ENCODE measurements at places on chromosomes 13 and 19. TPM values are rescaled to one million over a fixed set of nuclear protein-coding genes. Genes with fewer than 3 reads are reported as not detected.

The SPRY2 gene
- 48.6 TPM for total RNA-seq

The VSTM1 gene
- total RNA-seq: not detected

DNA sequence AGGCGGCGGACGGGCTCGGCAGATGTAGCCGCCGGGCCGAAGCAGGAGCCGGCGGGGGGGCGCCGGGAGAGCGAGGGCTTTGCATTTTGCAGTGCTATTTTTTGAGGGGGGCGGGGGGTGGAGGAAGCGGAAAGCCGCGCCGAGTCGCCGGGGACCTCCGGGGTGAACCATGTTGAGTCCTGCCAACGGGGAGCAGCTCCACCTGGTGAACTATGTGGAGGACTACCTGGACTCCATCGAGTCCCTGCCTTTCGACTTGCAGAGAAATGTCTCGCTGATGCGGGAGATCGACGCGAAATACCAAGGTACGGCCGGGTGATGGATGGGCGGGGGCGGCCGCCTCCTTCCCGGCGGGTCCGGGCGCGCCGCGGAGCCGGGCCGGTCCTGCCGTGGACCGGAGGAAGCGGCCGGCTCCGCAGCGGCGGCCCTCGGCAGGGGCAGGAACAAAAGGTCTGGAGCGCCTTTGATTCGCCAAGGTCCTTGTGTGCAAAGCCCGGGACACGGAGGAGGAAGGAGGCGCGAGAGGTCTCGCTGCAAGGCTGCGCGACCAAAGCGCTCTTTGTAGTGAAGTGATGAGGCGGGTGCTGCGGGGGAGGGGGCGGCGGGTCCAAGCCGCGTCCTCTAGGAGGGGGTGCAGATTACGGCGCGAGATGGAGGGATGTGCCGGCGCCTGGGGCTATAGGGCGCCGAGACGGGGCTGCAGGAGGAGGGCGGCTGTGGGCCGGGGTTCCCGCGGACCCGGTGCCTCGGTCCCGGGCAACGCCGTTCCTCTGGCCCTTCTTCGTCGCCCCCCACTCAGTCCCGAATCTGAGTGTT is 689 bp downstream of the ING1 start:
- H3K4me1 ChIP-seq: peaks cover 3% of the 10 kb centered on the region
- peak overlapping the region; percentile 92 for H3K4me3 ChIP-seq
- no peaks in the 10 kb centered on the region for H3K36me3 ChIP-seq

DNA sequence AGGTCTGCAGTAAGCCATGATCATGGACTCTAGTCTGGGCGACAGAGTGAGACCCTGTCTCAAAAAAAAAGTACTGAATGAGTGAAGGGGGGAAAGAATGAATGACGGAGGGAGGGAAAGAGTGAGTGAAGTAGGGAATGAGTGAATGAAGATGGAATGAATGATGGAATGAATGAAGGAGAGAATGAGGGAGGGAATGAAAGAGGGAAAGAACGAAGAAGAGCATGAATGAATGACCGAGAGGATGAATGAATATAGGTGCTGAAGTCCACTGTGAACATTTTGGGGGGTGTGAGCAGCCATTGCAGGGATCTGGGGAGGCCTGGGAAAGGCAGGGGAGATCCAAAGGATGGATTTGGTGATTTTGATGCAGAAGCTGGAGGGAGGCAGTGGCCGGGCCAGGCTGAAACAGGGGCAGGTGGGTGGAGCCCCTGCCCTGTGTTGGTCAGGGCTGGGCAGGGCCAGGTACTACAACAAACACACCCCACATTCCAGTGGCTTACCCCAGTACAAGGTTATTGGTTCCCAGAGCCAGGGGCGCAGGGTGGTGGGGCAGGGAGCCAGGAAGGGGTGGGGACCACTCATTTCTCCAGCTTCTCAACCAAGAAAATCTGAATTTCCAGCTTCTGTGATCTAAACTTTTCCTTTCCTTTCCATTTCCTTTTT is 14.3 kb downstream of the SLC27A1 start:
- H3K27ac ChIP-seq: no peak overlapping the region
- no peak overlapping the region for H3K4me3 ChIP-seq
- no peaks in the 10 kb centered on the region for H3K27me3 ChIP-seq
- no peaks in the 10 kb centered on the region for H3K36me3 ChIP-seq
- H3K4me1 ChIP-seq: no peaks in the 10 kb centered on the region

DNA sequence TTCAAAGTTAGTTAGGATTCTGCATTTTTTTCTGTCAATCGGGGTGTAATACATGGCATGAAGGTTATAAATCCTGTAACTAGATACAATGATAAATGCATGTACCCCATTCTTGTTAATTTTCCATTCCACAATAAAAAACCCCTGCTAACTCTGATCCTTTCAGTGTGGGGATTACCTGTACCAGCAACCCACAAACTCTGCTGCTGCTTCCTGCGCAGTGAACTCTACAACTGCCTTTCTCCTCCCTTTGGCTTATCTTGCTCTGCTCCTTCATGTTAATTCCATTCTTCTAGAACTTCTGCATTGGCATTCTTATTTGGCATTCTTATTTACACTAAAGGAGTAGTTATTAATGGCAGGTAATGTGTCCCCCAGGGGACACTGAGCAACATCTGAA is 273.1 kb downstream of the KLF12 start:
- no peak overlapping the region for H3K27ac ChIP-seq
- no peak for DNase-seq
- H3K4me3 ChIP-seq: no peak overlapping the region
- no peaks in the 10 kb centered on the region for H3K4me1 ChIP-seq

GRCh38 chr19:29785955-29786589 is 25.7 kb upstream of the CCNE1 start:
- no peaks in the 10 kb centered on the region for H3K27me3 ChIP-seq
- no peaks in the 10 kb centered on the region for H3K36me3 ChIP-seq
- DNase-seq: no peak
- no peaks in the 10 kb centered on the region for H3K4me1 ChIP-seq

DNA sequence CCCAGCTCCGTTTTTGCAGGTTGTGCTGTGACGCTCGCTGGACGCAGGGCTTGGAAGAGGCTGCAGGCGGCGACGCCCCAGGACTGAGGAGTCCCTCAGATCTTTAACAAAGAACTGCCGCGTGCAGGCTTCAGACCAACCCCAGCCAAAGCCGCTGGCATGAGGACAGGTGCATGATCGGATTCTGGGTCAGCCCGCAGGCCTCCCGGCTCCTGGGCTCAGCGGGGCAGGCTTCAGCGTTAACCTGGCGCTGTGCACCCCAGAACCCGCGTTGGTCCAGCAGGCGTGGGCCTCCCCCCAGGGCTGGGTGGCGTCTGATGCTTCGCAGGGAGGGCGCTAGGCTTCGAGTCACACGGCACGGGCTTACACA is 920 bp upstream of the TIMM13 start:
- H3K27me3 ChIP-seq: no peaks in the 10 kb centered on the region
- H3K4me3 ChIP-seq: peak overlapping the region; percentile 62
- H3K27ac ChIP-seq: peak overlapping the region; percentile 97
- H3K4me1 ChIP-seq: peaks cover 29% of the 10 kb centered on the region

DNA sequence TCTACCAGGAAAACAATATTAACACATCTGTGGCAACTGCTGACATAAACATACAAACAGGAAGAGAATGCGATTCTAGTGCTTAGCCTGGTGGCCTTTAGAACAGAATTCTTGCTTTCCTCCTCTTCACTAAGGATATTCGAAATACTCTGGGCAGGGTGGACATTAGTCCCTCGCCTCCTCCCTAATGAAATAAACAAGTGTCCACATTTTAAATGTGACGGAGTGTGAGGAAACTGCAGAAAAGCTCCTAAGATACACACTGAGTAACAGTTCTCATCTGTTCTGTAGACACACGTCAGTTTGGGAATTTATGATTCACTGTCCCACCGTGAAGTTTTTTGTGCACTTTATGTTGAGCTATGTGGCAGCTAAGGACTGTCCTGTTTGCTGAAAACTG is 639 bp downstream of the STARD13 start:
- no peaks in the 10 kb centered on the region for H3K27me3 ChIP-seq
- H3K27ac ChIP-seq: peak overlapping the region; percentile 94
- no peaks in the 10 kb centered on the region for H3K36me3 ChIP-seq
- peak overlapping the region; percentile 62 for H3K4me3 ChIP-seq
- H3K4me1 ChIP-seq: no peaks in the 10 kb centered on the region
- DNase-seq: no peak
